ENCODE measurements at places on chromosomes 2 and 18. TPM values are rescaled to one million over a fixed set of nuclear protein-coding genes. Genes with fewer than 3 reads are reported as not detected.
A peak's percentile ranks its signal among the peaks of the same experiment; 100 is the strongest.

- no peak for DNase-seq
Observed at GRCh38 chr2:72004976-72005375, 142.7 kb downstream of the CYP26B1 start.

DNA sequence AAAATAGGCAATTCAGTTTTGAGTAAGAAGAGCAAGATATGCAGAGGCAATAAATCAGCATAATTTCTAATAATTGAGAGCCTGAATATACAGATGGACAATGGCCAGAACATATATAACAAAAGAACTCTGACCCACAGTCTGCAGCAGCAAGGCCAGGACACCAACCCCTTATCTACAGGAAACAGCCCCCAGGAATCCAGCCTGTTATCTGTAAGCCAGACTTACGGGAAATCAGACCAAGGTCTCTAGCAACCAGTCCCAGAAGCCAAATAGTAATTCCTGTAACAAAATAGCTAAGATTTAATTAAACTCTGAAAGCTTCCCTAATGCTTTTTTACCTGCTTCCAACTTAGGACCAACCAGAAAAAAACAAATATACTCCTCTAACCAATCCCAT is 434.5 kb upstream of the GYPC start:
- no peak for DNase-seq

DNA sequence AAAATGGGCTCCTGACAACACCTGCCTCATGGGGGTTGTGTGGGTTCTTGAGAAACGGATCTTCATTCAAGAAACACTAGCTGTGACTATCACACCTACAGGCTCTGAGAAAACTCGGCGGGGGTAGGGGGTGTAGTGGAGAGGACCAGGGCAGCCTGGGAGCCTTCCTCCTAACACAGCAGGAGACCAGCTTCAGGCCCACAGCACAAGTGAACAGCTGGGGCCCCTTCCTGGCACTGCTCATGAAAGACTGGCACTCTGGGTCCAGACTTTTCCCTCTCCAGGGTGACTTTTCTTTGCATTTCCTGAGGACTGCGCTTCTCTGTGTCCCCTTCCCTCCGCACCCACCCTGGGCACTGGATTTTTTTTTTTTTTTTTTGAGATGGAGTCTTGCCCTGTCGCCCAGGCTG is 7.2 kb upstream of the SEMA4C start:
- DNase-seq = no peak

DNA sequence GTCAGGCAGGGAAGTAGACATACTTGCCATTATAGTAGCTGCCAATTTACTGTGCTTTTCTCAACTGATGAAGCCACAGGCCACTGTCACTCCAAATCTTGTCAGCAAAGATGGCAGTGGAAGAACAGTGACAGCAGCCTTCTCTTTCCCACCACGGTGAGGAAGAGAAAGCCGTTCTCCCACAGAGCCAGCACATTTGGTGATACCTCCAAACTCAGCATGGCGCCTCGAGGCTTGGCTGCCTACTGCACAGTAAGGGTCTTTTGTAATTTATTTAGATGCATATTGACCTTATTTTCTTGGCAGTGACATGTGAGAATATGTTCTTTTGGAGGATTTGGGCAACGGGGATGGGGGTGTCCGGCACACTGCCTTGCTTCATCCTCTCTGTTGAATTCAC is 117.2 kb upstream of the CDH20 start:
- no peak for DNase-seq

- no peak for DNase-seq
Observed at GRCh38 chr18:75075429-75075841, 133.5 kb downstream of the PTGR3 start.

The IL36RN gene
- not detected for total RNA-seq

DNA sequence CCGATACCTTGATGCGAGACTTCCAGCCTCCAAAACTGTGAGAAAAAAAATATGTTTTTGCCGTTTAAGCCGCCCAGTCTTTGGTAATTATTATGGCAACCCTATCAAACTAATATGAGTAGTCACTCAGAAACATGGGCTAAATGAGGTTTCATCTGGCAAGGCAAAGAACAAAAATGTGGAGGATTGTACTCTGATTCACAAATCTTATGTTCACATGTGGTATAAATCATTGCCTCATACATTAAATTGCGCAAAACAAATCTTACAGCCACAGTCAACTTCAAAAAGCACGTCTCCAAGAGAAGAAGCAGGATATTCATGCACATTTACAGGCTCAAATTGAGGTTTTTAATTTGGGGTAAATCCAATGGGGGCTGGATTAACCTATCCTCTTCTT is 1435.4 kb upstream of the LRRTM1 start:
- no peak for DNase-seq

The CAPN13 gene
- total RNA-seq = 67.4 TPM

DNA sequence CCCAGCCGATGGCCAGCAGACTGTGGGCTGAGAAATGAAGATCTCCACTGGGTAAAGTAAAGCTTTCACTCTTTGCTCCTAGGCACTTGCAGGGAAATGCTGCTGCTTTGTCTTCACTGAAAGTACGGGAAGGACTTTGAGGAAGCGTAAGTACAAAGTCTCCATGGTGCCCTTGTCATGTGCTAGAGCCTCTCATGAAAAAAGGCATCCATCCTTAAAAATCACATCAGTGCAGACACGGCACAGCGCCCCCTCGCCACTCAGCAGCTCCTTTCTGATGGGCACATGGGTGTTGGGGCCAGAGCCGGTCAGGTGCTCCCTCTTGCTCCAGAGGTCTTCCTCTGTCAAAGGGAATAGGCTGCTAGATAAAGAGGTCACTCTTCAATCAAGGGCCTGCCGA is 109.0 kb upstream of the STPG4 start:
- no peak for DNase-seq

- DNase-seq = peak; percentile 40
Observed at GRCh38 chr18:76658627-76659026, 163.6 kb upstream of the ZNF516 start.

GRCh38 chr2:84732897-84733778 is 147.7 kb downstream of the TRABD2A start:
- DNase-seq = no peak

The CCT7 gene
- 237 TPM for total RNA-seq

DNA sequence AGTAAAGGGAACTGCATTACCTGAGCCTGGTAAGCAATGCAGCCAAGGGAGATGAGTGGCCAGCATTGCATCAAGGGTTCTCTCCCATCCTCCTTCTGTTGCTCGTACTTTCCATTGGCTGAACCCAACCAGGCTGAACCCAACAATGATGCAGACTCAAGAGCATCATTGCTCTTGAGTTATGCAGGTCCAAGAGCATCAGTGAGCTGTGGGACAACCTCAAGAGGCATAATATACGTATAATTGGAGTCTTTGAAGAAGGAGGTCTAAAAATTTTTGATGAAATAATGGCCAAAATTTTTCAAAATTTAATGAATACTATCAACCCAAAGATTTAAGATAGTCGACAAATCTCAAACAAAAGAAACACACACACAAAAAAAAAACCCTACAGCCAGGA is 213.0 kb downstream of the RNF152 start:
- no peak for DNase-seq

- no peak for DNase-seq
Observed at GRCh38 chr2:134570676-134571075, 148.1 kb downstream of the TMEM163 start.

GRCh38 chr2:216139884-216140283 is 30.7 kb downstream of the XRCC5 start:
- no peak for DNase-seq

- no peak for DNase-seq
Observed at GRCh38 chr18:58249712-58250111, 205.7 kb downstream of the NEDD4L start.

GRCh38 chr2:21023419-21024181 is 20.3 kb downstream of the APOB start:
- DNase-seq = no peak

DNA sequence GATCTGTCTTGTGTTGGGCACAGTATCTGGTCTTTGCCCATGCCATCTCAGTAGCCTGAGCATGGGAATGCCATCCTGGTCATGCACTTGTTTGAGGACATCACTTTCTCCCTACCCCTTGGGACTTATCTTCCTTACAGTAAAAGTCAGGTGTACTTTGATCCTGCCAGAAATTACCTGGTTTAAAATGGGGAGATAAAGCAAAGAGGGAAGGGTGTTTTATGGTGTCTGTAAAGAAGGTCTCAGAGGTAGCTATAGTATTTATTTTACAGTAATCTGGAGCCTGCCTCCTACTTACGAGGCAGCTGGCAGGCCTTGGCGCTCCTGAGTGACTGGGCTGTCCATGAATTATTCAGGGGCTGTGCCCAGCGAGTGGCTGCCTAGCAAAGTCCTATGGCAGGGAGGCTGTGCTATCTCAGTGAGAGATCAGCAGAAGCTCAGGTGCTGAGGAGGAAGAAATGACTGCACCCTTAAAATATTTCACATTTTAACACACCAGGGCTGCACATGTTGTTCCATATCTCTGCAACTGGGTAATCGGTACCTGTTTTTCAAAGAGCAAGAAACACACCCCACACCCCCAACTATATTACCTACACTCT is 93.9 kb downstream of the SPTBN1 start:
- DNase-seq = peak; percentile 80

Data from ureter (tissue), 1 donor.